T follicular helper cell (primary cell): ENCODE measurements at places on chromosomes 11 and 22.

DNA sequence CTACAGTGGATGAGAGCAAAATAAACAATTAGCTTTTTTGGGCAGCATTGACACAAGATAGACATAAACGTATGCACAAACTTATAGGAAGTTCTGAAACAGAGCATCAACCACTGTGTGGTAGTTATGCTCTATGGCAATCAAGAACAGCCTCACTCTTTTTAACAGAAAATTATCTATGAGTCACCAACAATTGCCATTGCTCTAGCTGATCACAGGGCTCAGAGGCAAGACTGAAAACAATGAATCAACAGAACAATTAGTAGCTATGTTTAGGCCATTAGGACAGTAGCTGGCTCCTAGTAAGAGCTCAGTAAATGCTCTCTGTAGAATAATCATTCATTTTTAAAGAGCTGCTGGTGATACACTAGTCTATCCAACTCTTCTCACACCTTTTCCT, 34.9 kb upstream of the PICALM start:
- DNase-seq, result no peak

DNA sequence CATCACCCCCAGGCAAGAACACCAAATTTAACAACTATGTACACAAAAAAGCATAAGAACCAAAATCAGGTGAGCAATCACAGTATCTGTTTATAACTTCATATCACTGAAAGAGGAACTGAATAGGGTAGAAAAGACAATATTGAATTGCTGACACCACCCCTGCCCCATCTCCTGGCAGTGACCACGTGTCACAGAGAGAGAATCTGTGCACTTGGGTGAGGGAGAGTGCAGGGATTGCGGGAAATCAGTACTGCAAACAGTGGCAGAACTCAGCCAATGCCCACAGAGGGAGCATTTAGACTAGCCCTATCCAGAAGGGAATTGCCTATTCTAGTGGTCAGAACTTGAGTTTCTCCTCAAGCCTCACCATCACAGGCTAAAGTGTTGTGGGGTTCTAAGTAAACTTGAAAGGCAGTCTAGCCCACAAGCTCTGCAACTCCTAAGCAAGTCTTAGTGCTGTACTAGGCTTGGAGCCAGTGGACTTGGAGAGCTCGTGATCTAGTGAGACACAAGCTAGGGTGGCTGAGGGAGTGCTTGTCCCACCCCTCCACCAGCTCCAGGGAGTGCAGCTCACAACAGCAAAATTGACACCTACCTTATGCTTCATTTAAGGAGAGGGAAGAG, 82.8 kb upstream of the PTH start:
- no peak for DNase-seq

GRCh38 chr11:64871492-64871891, 6.9 kb downstream of the EHD1 start:
- DNase-seq, result no peak

- DNase-seq, result no peak
Measured at GRCh38 chr11:76839311-76839710, 21.4 kb upstream of the ACER3 start.

GRCh38 chr22:24393012-24393559, 34.3 kb upstream of the ADORA2A start:
- no peak for DNase-seq

- DNase-seq, result no peak
Measured at GRCh38 chr11:69718147-69718546, 14.3 kb upstream of the FGF19 start.

DNA sequence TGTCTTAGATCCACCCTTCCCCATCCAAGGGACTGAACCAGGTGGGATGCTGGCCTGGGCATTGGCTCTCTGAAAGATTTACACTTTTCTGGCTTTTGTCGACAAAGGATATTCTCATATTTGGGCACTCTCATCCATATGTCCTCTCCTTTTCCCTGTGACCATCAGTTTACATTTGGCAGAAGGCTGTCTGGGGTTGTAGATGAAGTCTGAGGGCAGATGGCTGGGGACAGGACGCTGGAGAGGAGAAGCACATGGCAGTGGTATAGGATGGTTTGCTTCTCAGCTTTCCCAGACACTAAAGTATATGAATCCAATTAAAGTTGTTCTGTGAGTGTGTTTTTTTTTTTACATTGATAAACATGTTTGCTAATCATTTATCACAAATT, 757.5 kb downstream of the NTM start:
- DNase-seq, result no peak

DNA sequence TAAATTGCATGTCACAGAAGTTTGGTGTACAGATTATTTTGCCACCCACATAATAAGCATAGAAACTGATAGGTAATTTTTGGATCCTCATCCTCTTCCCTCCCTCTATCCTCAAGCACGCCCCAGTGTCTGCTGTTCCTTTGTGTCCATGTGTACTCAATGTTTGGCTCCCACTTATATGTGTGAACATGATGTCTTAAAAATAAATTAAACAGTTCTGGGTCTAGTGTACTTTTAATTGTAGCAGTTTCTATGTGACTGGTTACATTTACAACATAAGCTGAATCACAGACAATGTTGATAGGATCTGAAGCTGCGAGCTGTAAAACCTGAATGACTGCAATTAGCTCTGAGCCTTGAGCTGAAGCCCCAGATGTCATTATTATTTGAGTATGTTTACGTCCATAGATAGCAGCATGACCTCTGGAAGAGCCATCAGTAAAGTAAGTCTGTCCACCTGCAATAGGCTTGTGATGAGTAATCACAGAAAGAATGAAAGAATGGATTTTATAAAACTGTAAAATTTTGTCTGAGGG, 29.7 kb downstream of the OR10A6 start:
- no peak for DNase-seq

GRCh38 chr11:40384991-40385390, 1074.5 kb downstream of the LRRC4C start:
- DNase-seq, result no peak

- DNase-seq, result no peak
Measured at GRCh38 chr11:1943977-1944376, 3.2 kb upstream of the MRPL23 start.

- peak; percentile 42 for DNase-seq
Measured at GRCh38 chr11:6362873-6363678, 27.2 kb upstream of the SMPD1 start.

- DNase-seq, result no peak
Measured at GRCh38 chr11:125333354-125334073, 162.6 kb downstream of the FEZ1 start.

DNA sequence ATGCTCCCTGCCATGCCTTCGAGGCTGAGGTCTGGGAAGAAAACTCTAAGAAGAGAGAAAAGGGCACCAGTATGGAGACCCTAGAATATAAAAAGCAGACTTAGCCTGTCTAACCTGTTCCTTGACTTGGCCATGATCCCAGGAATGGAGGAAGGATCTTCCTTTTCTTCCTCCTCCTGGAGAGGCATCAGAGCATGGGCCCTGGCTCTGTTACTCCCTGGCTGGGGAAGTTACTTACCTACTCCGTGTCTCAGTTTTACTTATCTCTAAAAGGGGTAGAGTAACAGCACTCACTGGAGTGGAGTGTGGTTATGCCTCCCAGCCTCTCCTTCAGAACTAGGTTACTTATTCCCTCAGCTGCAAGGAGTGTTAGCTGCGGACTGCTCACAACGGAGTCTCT, 55.2 kb upstream of the PHF21A start:
- DNase-seq, result no peak

DNA sequence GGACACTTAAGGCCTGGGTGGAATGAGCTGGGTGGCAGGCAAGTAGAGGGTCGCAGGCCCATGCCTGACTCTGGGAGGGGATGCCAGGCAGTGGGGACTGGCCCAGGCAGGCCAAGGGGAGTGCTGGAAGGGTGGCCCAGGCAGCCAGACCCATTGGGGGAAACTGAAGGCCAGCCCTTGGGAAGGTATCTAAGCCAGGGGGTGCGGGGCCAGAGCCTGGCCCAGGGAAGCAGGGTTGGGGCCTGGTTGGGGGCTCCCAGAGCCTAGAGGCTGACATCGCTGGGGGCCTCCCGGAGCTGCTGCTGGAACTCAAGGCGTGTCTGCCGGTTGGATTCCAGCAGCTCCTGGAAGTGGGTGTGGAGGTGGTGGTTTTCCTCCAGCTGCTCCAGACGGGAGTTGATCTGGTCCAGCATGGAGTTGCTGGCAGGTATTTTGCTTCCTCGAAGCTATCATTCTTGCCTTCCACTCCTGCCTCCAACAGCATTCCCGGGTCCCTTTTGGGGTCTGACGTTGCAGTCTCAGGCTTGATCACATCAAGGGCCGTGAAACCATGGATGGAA, 35.3 kb upstream of the XBP1 start:
- no peak for DNase-seq

- DNase-seq, result no peak
Measured at GRCh38 chr22:42300259-42301076, 30.0 kb upstream of the TCF20 start.

GRCh38 chr11:77303328-77303727, 1.8 kb upstream of the GDPD4 start:
- DNase-seq, result no peak

GRCh38 chr11:34168642-34169420, 63.4 kb downstream of the NAT10 start:
- no peak for DNase-seq

DNA sequence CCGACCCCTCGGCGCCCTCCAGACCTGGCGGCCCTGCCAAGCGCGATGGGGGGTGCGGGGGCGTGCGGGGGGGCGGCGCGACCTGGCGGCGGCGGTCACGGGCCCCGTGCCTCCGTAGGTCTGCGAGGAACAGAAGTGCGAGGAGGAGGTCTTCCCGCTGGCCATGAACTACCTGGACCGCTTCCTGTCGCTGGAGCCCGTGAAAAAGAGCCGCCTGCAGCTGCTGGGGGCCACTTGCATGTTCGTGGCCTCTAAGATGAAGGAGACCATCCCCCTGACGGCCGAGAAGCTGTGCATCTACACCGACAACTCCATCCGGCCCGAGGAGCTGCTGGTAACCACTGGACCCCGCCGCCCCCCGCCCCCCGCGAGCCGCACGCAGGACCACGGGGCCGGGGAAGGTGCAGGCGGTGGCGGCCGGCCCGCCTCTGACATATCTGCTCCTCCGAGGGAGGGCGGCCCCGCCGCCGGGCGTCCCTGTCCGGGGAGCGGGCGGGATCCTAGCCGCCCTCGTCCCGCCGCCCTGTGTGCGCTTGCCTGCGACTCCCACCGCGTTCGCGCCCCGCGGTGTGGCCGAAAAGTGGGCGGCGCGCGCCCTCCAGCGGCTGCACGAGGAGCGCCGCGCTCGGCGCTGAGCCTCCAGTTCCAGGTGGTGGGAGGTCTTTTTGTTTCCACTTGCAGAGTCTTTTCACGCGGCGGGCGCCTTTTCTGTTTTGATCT, 2.1 kb downstream of the CCND1 start:
- peak; percentile 66 for DNase-seq

GRCh38 chr11:47188259-47188658, 2.0 kb upstream of the PACSIN3 start:
- no peak for DNase-seq

- no peak for DNase-seq
Measured at GRCh38 chr11:75554258-75555022, 7.6 kb upstream of the SERPINH1 start.

DNA sequence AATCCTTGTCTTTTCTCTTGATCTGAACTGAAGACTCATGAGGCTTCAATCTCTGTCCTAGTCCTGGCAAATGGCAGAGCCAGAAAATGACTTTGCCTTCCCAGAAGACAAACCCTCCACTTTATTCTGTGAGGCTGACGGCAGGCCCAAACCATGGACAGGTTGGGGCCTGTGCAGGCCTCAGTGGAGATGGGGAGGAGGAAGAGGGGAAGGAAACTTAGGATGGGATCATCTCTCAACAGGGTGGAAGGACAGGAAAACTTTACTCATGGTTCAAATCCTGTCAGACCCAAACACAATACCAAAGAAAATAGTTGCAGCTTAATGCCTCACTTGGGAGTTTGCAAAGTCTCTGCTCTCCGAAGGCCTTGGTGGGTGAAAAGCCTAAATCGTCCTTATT, 9.8 kb downstream of the RPL27A start:
- DNase-seq, result no peak

GRCh38 chr11:21659961-21660360, 532.9 kb upstream of the ANO5 start:
- no peak for DNase-seq

DNA sequence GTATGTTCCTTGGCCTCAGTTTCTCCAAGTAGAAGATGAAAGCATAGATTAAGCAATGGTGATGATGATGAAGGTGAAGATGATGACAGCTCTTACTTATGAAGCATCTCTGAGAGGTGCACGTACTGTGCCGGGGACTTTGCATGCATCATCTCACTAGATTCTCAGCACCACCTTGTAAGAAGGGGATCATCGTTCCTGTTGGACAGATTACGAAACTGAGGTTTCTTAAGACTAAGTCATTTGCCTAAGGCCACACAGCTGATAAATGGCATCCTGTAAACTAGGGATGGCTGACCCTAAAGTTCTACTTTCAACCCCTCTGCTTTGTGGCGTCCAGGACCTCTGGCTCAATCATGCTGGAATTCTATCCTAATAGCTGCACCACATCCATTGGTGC, 8.7 kb downstream of the MS4A15 start:
- DNase-seq, result no peak

- no peak for DNase-seq
Measured at GRCh38 chr22:46935506-46936377, 173.3 kb downstream of the TBC1D22A start.

- peak; percentile 36 for DNase-seq
Measured at GRCh38 chr22:20430720-20431510, 6.7 kb downstream of the SCARF2 start.

DNA sequence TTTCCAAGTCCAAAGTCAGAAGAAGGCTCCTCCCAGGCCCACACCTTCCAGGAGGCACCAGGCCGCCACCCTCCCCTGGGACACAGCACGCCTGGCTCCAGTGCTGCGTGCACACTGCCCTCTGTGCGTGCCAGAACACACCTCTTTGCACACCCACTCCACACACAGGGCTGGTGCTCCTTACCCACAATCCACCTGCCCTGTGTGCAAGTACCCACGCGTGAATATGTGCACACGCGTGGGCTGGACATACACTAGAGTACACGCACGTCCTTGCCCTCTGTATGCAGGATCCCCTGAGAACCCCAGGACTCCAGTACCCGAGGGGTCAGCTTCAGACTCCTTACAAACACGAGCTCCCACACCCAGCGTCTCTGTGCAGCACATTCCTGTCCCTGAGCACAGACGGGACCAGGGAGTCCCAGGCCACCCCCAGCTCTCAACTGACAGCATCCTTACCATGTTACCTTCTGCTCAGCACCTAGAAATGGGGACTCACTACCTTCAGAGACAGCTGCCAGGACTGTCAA, 2.8 kb downstream of the DUSP8 start:
- no peak for DNase-seq

- DNase-seq, result no peak
Measured at GRCh38 chr11:77468527-77468926, 5.4 kb downstream of the PAK1 start.

- no peak for DNase-seq
Measured at GRCh38 chr11:133202816-133203215, 329.5 kb downstream of the OPCML start.

DNA sequence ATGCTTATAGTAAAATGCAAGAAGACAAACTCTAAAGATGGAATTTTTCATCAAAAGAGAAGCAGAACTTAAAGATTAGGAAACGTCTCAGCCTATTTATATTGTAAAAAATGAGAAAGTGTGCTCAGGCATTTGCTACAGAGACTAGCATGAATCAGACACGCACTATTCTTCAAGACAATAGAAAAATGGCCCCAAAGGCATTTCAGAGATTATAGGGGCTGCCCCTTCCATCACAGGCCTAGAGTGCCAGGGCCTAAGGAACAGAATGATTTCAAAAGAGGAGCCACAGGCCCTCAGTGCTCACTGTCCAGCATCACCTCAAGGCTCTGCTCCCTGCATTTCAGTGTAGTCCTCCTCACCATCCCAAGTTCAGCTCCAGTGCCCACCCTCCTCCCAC, 27.5 kb downstream of the TNKS1BP1 start:
- no peak for DNase-seq
